NCI-H526 treated with DMSO at 0.1 percent for 48 hours (cell line): ENCODE measurements at places on chromosomes 3 and 15.

GRCh38 chr15:98794748-98795147 is 146.4 kb downstream of the IGF1R start:
- no peak for DNase-seq

DNA sequence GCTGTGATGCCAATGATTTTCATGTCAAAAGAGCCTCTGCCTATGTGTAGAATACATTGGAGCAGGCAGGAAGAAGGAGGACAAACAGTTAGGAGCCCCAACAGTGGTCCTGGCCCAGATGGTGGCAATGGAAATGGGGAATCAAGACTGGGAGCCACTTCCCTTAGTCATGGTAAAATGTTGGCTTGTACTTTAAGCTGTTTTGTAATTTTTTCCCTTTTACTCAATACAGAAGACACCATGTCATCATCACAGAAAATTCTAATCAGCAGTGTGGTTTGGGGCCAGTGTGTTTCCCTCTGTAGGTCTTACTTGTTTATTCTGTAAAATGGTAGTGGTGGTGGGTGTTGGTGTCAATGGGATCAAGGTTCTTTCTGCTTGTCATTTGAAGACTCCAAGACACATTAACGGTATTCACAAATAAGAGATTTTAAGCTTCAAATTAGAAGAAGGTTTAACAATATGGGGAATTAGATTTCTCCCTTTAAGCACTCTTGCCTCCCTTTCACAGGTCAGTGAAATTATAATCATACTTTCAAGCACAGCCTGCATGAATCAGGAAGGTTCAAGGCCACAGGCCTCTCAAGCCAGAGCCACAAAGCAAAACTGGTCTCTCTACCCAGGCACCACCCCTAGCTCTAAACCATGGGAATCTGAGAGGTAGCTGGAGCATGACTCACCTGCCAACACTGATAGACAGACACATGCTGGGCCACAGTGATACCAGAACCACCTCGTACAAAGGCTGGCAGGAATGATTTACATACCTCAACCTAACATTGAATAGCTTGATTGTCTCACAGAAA is 24.9 kb downstream of the SIAH2 start:
- no peak for DNase-seq

GRCh38 chr15:29784413-29784812 is 37.9 kb downstream of the TJP1 start:
- no peak for DNase-seq

GRCh38 chr15:95718441-95718840 is 612.1 kb upstream of the NR2F2 start:
- DNase-seq: no peak

- DNase-seq: no peak
These were observed 110.5 kb downstream of the AKAP13 start for GRCh38 chr15:85490856-85491255.

GRCh38 chr3:16452261-16452660 is 61.2 kb downstream of the RFTN1 start:
- no peak for DNase-seq

DNA sequence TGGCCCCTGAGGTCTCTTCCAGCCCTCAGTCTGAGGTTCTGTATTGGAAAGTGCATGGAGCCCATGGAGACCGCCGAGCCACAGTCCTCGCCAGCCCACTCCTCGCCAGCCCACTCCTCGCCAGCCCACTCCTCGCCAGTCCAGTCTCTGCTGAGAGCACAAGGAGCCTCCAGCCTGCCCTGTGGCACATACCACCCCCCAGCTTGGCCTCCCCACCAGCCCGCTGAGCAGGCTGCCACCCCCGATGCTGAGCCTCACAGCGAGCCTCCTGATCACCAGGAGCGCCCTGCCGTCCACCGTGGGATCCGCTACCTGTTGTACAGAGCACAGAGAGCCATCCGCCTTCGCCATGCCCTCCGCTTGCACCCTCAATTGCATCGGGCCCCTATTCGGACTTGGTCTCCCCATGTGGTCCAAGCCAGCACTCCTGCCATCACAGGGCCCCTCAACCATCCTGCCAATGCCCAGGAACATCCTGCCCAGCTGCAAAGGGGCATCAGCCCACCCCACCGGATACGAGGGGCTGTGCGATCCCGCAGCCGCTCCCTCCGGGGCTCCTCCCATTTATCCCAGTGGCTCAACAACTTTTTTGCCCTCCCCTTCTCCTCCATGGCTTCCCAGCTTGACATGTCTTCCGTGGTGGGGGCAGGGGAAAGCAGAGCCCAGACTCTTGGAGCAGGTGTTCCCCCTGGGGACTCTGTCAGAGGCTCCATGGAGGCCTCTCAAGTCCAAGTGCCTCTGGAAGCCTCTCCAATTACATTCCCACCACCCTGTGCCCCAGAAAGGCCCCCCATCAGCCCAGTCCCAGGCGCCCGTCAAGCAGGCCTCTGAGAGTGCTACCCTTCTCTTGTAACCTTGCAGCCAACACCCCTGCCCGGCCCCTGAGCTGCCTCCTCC is 40.9 kb downstream of the PML start:
- no peak for DNase-seq

- DNase-seq: no peak
These were observed 31.8 kb downstream of the GPR171 start for GRCh38 chr3:151171145-151171757.

GRCh38 chr3:153305189-153305588 is 143.2 kb downstream of the RAP2B start:
- DNase-seq: no peak

DNA sequence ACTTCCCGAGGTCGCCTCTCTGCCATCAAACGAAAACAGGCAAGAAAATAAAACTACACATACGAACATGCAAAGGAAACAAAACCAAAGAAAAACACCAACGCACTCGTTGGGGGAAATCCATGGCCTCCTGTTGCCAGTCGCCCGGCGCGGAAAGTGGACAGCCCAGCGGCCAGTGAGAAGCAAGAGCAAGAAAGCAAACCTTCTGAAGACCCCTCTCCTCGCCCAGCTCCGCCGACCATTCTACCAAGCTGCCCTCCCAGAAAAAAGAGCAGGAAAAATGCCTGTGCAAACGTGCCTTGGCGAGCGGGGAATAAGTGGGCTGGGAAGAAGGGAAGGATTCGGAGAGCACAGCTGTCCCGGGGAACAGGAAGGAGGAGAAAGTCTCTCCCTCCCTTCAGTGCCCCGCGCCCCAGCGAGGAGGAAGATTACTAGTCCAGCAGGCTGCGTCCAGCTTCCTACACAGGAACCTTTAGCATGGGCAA is 802 bp upstream of the NECTIN3 start:
- DNase-seq: peak; percentile 47

- no peak for DNase-seq
These were observed 25.0 kb downstream of the IRAK2 start for GRCh38 chr3:10189557-10190354.

DNA sequence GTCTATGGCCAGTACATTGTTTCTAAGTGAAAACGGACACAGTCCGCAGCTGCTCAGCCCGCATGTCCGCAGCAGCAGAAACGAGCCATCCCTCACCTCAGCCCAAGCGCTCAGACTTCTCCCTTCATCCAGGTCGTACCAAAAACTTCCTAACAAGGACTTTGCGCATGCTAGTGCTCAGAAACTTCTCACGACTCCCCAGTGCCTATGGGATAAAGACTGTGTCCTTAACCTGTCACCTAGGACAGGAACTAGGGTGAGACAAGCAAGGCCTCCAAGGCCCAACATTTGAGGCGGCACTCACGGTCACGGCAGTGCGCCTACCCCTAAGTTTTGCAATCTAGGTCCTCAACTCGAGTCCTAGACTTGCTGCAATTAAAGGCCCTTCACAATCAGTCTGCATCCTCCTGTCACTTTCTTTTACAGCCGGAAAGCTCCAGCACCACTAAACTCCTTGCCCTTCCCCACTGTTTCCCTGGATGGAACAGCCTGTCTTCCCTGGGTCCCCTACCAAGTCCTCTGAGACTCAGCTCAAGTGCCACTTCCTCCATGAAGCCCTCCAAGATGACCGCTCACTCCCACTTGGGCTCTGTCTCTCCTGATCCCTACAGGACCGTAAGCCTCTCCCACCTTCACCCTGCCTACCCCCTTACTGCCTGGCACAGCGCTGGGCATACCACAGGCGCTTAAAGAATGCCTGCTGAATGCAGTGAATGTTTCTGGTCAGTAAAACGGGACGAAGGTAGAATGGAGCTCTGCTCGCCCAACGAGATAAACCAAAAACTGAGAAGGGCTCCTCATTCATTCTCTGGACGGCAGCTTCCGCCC is 1.2 kb downstream of the CLN6 start:
- DNase-seq: no peak

- DNase-seq: no peak
These were observed 248.3 kb downstream of the SLCO3A1 start for GRCh38 chr15:92101708-92102394.

DNA sequence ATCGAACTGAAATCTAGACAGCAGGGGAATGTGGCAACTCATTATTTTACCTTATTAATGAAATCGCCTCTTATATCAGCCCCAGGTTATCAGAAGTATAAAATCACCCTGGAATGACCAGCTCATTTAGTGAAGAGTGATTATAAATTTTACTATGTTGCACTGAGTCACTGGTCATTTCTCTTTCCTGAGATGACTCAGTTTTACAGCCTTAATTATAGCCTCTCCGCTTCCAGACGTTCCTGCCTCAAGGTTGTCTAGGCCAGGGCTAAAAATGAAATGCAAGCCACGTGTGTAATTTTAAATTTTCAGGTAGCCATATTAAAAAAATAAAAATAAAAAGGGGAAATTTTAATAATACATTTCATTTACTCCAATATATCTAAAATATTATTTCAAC is 33.3 kb downstream of the DET1 start:
- DNase-seq: no peak

DNA sequence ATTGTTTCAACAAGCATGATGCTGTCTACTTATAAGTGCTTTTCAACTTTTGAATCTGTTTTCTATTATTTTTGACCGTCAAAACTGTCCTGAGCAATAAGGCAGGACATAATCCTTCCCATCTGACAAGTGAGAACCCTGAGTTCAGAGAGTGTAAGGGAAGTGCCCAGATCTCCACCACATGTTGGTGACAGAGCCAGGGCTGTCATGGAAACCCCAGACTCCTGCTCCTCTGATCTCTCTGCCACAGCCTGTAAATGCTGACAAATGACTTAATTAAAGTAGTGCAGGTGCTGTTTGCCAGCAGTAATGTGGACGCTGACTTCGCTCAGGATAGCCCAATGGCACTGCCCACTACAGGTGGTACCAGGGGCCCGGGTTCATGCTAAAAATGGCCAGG is 40.3 kb downstream of the SPSB4 start:
- DNase-seq: no peak

- no peak for DNase-seq
These were observed 52.4 kb downstream of the BOC start for GRCh38 chr3:113263778-113264177.

GRCh38 chr15:88426304-88426703 is 40.9 kb downstream of the MRPL46 start:
- DNase-seq: no peak

DNA sequence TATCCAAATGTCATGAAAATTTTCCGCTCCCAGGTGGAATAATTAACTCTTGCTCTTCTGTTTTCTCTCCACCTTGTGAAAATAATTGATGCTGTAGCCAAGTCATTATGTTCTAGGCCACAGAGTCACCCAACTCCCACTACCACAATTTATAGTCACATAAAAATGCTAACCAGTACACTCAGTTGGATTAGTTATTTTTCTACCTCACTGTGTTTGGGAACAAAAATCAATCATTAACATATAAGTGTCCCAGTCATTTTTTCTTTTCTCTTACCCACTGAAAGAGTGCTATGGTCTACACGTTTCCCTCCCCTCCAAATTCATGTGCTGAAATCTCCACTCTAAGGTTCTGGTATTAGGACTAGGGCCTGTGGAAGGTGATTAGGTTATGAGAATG is 255.6 kb upstream of the LMCD1 start:
- no peak for DNase-seq

GRCh38 chr3:147215660-147216059 is 190.7 kb downstream of the ZIC4 start:
- DNase-seq: no peak

DNA sequence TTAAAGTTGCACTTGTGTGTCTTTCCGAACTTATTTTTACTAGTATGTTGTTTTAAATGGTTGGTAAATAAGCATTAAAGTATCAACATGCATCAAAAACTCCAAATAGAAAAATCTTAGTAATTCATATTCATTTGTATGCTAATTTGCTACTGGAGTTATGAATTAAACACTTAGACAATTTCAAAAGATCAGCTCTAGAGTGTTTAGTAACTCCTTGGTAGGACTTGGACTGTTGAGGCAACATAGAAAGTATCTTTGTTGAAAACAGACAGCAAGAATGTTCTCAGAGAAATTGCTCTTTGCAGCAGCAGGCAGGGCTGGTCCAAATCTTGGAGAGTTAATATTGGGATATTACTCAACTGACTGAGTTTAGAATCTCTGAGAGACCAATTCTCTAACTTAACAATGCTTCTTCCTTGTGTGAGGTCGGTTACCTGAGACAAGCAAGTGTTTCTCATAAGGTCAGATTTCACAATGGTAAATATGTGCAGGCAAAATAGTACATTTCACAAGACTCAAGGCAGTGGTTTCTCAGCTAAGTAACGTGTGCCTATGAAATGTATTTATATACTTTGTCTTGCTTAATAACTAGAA is 147.8 kb upstream of the IL12A start:
- DNase-seq: peak; percentile 19

GRCh38 chr15:73210630-73211029 is 158.1 kb downstream of the HCN4 start:
- DNase-seq: no peak

DNA sequence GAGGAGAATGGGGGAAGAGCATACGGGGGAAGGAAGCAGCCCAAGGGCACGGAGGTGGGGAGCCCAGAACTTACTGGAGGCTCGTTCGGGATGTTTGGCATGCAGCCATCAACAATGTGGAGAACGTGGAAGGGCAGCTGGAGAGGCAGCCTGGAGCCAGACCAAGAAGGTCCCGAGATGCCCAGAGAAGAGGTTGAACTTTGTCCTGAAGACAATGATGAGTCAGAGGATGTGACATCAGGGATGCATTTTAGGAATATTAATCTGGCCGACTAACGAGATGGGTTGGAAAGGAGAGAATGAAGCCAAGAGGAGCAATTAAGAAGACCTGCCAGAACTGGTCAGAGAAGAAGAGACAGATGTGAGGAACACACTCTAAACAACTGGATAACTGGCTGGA is 98.2 kb downstream of the SRGAP3 start:
- DNase-seq: no peak

DNA sequence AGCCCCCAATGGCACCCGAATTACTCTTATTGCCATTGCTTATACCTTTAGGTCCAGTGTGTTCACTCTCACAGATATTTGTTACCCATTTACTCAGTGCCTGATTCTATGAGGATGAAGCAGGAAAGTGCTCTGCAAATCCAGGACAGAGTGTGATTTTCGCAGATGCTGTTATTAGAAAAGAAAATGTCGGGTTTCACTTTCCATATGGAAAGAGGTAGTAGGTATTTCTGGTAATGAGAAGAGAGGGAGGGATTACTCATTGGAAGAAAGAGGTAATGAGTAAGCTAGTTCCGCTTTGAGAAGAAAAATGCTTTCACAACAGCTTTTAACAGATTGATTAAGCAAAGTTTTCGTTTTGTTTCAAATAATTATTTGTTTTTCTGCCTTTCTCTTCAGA is 336.3 kb upstream of the CFAP20DC start:
- no peak for DNase-seq
